ENCODE measurements at places on chromosomes 1 and 21.

DNA sequence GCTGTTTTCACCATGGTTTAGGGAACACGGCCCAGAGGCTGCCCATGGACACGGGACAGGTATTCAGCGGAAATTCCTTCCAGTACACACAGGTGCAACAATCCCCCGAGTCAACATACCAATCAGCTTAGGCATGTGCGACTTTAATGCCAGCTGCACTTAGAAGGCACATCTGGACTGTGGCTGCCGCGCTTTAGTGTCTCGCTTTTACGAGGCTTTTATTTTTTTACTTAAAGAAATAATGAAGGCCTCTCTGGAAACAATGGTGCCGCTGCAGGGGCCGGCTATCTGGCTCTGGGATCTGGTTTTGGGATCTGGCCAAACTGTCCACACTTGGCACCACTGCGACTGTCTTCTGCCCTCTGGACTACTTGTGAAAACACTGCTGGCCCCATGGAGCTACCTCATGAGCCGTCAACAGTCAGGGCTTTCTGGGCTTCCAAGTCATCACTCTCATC lies 55.5 kb downstream of the SLC66A1 start:
- no peak for DNase-seq

- no peak for DNase-seq
Observed at GRCh38 chr1:65425006-65425405, 4.5 kb downstream of the LEPR start.

DNA sequence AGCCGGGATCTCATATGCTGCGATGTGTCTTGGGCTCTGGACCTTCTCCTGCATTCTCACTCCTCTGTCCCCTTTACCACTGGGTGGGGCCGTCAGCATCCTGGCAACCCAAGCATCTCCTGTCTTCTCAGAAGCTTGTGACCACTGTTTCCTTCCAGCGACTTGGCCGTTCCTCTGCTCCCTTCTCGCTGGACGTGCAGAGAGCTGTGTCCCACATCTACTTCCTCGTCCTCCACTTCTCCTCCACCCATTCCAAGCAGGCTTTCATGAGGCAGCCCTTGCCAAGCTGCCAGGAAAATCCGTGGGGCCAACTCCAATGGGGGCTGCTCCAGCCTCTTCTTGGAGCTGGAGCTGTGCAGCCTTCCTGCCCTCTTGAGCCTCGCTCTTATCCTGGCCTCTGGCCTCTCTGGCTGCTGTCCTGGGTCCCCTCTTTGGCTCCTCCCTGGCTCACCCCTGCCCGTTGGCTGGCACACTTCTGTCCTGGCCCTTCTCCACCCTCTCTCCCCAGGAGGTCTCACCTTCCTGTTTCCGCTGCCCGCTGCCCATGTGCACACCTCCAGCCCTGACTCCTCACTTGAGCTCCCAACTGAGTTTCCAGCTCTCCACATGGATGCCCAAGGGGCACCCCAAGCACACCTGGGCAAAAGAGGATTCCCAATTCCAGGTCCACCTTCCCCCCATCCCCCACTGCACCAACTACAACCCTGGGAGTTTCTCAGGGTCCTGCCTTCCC lies 8.7 kb downstream of the FAM131C start:
- no peak for DNase-seq

- DNase-seq, result no peak
Observed at GRCh38 chr1:155083865-155084721, 5.5 kb downstream of the EFNA3 start.

GRCh38 chr1:113792471-113792870 lies 19.8 kb downstream of the RSBN1 start:
- DNase-seq, result no peak

GRCh38 chr1:51982161-51982560 lies 8.3 kb downstream of the RAB3B start:
- DNase-seq, result no peak

DNA sequence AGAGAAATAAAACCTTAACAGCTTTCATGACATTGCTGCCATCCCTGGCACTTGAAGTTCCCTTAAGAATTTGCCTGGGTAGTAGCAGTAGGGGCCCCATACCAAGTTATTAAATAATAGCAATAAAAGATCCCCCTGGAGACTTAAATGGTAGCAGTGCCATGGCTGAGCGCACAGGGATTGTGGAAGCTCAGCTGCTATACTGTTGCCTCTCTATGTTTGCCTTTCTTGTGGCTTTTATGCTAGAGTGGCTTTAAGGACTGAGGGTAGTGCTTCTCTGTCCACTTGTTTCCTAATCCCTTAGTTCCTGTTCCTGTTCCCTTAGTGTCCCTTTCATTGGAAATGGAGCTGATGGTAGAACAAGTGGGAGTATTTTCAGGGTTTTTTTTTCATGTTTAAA lies 42.1 kb downstream of the NCF2 start:
- DNase-seq, result no peak

DNA sequence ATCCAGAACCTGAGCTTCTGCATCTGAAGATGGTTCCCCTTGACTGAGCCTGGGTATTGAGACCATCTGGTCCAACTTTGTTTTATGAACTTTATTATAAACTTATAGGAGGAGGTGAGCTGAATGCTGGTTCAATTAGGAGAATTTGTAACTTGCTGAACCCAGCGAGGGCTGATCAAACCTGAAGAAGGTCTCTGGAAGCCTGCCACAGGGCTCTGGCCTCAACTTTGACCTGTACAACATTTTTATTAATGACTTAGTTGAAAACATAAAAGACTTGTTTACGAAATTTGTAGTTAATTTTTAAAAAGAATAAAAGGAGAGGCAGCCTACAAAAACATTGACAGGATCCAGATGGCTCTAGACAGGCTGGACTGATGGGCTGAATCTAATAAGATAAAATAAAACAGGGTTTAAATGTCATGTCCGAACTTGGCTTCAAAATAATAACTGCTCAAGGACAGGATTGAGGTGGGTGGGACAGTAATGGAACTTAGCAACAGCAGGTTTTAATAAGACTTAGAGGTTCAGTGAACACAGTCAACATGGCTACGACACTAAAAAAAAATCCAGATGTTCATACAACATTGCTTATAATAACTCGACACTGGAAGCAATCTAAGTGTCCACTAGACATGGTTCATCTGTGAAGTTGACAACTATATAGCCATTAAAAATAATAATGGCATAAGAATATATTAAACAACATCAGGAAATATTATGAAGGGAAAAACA lies 53.4 kb upstream of the GJB5 start:
- no peak for DNase-seq

DNA sequence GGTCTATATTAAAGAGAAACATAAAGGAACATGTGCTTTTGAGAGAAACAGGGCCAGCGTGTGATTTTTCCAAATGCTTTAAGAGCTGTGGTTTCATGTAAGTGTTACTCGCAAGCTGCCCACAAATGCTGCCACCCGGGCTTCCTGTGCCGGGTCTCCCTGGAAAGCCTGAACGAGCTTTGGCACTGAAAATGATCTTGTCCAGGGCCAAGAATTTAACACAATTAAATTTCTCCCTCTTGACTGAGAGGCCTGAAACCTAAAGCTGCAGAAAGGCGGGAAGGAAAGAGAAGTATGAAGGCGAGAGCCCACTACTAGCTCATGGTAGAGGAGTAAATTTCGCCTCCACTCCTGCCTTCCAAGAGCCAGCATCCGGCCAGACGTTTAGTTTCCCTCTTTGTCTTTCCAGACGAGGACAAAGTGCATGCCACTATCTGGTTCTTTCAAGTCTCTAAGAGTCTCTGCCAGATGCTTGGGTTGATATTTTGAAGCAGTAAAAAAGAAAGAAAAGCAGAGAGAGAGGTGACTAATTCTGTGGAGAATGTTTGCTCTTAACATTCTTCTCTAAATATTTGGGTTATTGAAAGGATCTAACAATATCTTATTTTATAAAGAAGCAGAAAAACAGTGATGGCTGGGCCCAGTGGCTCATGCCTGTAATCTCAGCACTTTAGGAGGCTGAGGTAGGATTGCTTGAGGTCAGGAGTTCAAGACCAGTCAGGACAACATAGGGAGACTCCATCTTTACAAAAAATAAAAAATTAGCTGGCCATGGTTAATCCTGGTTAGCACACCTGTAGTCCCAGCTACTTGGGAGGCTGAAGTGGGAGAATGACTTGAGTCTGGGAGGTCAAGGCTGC lies 100.0 kb upstream of the HNRNPU start:
- no peak for DNase-seq

GRCh38 chr1:7567376-7567775 lies 203.7 kb upstream of the VAMP3 start:
- no peak for DNase-seq

- DNase-seq, result no peak
Observed at GRCh38 chr1:119366424-119366823, 2.2 kb upstream of the HAO2 start.

DNA sequence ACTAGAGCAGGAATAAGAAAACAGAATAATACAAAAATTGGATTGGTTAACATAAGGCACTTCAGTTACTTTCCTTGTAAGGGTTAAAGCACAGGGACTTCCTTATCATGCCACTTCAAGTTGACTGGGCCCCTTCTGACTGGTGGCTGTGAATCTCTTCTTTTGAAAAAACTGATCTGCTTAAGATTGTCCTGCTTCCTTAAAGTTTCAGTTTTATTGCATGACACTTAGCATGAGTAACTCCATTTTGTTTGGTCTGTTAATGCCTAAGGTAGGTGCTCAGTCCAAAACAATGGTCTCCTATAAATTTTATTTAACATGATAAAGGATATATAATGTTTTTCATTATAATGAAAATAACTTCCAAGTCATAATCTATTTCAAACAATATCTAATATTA lies 37.6 kb downstream of the UBE2U start:
- no peak for DNase-seq

DNA sequence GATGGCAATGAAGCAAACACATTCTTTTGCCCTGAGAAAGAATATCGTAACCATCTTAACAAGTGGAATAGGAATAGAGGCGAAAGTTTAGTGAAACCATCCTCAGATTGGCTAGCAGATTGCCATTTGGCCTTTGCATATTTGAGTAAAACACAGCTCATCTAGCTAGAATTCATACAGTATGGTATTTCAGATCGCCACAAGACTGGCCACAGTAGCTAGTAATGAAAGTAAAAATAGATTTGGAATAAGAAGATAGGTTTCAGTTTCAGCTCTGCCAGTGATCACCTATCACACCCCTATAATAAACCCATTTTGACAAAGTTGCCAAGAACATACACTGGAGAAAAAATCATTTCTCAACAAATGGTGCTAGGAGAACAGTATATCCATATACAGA lies 294.9 kb downstream of the LRRIQ3 start:
- no peak for DNase-seq

GRCh38 chr1:213457186-213457585 lies 406.1 kb downstream of the RPS6KC1 start:
- DNase-seq, result no peak

GRCh38 chr1:58785442-58786058 lies 1.7 kb upstream of the JUN start:
- DNase-seq, result no peak

DNA sequence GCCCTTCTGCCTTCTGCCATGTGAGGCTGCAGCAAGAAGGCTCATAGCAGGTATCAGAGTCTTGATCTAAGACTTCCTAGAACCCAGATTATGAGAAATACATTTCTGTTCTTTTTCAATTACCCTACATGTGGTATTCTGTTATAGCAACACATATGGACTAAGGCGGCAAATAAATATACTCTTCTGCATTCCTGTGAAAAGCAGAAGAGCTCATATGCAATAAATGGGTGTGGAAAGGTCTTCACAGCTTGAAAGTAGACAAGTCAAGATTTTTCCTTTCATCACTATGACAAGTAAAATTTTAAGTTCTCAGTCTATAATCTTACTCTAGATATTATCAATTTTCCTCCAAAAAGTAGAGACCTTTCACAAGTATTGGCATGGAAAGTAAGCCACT lies 36.6 kb downstream of the TNFSF18 start:
- no peak for DNase-seq

DNA sequence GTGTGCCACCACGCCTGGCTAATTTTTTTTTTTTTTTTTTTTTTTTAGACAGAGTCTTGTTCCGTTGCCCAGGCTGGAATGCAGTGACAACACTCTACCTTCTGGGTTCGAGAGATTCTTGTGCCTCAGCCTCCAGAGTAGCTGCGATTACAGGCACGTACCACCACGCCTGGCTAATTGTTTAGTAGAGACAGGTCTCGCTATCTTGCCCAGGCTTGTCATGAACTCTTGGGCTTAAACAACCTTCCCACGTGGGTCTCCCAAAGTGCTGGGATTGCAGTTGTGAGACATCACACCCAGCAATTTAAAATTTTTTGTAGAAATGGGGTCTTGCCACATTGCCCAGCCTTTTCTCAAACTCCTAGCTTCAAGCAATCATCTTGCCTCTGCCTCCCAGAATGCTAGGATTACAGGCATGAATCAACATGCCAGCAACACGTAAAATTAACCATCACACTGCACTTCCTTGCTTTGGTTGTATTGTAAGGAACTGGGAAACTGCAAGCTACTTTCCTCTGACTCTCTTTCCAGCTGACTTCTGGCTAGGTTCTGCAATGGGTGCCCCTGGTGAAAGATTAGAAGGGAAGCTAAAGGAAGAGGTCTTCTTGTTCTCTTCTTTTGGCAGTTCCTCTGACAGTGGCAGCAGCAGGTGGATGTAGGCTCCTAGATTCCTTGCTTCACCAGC lies 13.9 kb upstream of the IL6R start:
- DNase-seq, result no peak

- DNase-seq, result no peak
Observed at GRCh38 chr1:159185121-159185520, 13.7 kb downstream of the CADM3 start.

- DNase-seq, result no peak
Observed at GRCh38 chr21:26759731-26760130, 85.5 kb downstream of the ADAMTS1 start.

GRCh38 chr1:74193908-74194307 lies 4.1 kb downstream of the LRRIQ3 start:
- DNase-seq, result no peak

- DNase-seq, result no peak
Observed at GRCh38 chr1:211752951-211753486, 77.5 kb downstream of the LPGAT1 start.

GRCh38 chr21:14773777-14774345 lies 227.7 kb upstream of the SAMSN1 start:
- DNase-seq, result peak; percentile 17

DNA sequence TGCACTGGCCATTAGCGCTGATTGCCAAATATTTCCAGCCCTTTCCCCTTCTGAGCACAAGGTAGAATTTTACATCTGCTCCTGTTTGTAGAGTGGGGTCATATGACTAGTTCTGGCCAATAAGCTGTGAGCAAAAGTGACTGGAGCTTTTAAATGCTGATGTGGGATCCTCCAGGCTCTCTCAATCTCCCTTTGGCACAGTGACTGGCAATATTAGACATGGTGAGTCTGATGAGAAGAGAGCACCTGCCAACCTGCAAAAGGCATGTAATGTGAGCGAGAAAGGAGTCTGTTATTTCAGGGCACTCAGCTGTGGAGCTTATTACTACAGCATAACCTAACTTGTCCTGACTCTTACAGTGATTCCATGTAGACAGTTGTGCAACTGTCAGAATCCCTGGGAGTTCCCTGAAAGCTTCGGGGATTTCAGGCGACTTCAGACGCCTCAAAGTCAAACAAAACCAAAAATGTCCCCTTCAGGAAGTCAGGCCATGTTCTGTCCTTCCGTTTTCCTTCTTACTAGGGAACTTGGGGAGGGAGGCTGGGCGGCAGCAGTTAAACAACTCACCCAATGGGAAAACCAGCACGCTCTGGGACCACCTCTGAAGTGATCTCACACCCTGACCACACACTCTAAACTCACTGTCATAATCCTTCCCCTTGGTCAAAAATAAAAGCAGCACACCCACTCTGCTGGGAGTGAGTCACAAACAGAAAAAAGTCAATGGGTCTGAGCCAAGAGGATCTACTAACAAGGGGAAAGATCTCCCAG lies 3.6 kb upstream of the RASSF5 start:
- no peak for DNase-seq

Data from stimulated activated CD4-positive, alpha-beta T cell treated with anti-CD3 and anti-CD28 coated beads, Interleukin-1b, Interleukin-23, amount 100 ng/mL, for 1 hour (primary cell).